Kidney glomerular epithelial cell (primary cell): ENCODE measurements at places on chromosomes 11 and 22.

GRCh38 chr11:8049084-8049483, 31.9 kb upstream of the TUB start:
- no peak for DNase-seq

DNA sequence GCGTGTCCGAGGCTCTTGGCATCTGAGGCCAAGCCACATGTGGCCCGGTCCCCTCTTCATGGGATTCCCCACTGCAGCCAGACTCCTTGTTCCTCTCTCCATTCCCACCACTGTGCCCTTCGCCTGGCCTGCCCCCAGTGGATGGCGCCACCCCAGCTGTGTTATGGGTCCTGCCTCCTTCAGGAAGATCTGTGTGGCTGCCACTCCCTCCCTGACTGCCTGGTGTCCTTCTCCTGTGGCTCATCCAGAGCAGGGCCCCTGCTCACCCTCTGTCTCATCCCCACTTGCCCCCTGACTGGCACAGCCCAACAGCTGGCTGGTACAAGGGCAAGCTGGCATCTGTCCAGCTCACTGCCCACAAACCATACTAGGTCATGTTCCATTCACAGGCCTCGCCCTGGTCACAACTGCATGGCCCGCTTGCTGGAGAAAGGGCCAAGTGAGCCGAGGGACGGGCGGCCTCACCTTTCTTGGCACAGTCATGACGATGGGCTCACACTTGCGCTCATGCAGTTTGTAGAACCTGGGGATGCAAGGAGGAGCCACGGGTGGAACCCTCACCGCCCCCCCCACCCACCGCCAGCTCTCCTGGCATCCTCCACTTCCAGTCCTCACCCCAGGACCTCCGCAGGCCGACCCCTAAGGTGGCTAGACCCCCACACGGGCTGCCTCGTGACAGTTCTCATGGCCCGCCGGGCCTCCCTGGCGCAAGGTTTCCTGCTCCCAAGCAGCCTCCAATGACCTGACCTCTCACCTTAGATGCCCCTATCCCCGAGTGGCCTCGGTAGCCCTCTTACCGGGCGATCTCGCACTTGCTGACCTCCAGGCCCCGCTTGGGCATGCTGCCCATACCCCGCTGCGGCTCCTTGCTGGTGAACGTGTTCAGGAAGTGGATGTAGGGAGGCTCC, 2.1 kb upstream of the PTPRCAP start:
- no peak for DNase-seq

GRCh38 chr11:131600628-131601027, 230.2 kb downstream of the NTM start:
- no peak for DNase-seq

- DNase-seq: no peak
These were observed 60.8 kb downstream of the MYO7A start for GRCh38 chr11:77188633-77189491.

DNA sequence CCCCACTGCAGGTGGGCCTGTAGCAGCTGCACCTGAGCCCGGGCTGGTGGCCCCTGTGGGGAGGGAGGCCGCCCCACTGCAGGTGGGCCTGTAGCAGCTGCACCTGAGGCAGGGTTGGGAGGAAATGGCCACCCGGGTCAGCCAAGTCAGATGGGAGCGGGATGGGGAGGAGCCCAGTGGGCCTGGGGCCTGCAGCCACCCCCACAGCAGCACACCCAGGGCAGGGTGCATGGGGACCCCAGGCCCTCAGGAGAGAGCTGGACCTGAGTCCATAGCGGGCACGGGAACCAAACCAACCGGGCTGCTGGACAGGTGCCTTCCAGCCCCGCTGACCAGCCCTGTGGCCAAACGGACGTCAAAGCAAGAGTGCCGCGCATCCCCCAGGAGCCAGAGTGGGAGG, 61.7 kb downstream of the BRD1 start:
- DNase-seq: no peak

GRCh38 chr11:85472953-85473352, 154.2 kb downstream of the DLG2 start:
- DNase-seq: no peak

DNA sequence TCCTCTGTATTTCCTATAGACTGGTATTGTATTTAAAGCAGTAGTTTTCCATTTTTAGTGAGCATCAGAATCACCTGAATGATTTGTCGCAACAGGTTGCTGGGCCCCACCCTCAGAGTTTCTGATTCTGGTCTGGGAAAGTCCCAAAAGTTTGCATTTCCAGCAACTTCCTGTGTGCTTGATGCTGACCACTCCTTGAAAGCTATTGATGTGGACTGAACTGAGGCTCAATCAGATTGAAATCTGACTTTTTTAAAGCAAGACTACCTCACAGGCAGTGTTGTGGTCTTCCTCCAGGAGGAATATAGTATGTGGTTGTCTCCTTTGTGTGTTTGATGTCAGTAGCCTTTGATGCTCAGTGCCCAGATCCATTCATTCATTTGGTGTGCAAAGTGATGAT, 17.2 kb upstream of the MPZL2 start:
- no peak for DNase-seq

DNA sequence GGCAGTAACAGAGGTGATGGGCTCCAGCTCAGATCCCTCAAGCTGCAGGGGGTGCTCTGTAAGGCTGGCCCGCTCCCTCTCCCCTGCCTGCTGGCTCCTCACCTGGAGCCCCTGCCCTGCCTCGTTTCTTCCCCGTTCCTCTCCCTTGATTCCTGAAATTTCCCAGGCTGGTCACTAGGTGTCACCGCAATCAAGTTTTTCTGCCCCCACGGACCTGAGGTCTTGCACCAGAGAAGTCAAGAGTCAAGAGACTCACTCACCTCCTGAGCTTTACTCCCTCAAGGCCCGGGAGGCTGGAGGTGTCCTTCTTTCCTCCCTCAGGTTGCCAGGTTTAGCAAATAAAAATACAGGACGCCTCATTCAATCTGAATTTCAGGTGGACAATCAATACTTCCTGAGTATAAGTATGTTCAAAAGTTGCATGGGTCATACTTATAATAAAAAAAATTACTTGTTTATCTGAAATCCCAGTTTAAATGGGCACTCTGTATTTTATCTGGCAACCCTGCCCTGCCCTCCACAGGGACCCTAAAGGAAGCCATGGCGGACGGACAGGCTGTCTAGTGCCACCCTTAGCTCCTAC, 69.2 kb downstream of the SCUBE1 start:
- DNase-seq: peak; percentile 21

DNA sequence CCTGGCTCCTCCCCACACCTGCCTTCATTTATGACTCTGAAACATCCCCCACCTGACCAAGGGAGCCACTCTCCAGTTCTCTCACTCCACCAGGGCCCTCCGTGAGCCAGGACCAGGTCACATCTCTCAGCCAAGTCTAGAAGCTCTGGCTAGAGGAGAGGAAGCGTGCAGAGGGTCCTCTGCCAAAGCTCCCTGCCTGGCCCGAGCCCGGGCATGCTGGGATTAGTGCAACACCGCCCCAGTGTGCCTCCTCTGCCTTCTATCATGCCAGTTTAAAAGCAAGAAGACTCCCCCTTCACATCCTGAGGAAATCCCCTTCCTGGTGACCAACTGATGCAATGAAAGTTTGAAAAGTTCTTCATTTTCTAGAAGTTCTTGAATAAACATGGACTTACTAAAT, 23.5 kb downstream of the TP53AIP1 start:
- no peak for DNase-seq

DNA sequence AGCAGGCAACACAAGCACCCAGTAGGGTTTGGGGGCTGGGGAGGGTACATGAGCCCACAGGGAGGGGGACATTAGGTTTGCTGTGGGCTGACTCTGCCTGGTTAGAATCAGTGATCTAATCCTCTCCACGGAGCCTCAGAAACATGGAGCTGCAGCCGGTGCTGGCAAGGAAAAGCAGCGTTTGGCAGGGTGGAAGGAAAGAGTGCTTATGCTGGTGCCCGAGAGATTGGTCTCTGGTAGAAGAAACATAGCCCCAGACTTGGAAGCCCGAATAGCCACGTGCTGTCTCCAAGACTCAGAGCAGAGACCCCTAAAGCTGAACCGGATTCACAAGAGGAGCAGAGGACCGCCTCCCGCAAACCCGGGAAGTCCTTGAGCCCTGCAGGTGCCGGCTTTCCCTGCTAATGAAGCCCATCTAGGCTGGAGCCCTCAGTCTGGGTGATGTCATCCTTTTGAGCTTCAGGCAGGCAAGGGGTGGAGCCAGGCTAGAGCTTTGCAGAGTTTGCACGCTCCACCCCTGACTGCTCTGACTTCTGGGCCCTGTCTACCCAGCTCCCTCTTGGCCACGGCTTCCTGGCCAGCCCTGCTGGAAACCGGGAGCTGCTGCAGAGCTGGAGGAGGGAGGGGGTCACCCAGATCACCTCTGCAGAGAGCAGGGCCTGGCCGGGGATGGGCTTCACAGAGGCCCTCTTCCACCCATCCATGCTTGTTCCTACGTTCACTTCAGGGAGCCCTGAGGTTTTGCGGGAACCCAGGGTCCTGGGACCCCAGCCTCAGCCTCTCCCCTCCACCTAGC, 35.0 kb upstream of the JAM3 start:
- peak; percentile 90 for DNase-seq

DNA sequence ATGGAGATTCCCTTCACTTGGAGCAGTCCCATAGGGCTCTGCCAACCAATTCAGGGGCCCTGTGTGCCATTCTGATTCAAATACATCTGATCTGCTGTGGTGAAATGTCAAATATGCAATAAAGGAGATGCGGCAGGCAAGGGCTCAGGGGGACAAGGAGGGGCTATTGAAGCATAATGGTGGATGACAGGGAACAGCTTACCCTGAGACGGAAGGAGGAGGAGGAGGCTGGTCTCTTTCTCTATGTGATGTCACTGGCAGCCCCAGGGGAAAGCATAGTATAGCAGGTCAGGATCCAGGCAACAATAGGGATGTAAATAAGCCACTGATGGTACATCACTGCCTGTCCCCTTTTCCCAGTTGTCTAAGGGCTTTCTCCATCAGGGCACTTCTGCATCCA, 350.9 kb upstream of the SYN3 start:
- no peak for DNase-seq

GRCh38 chr11:64878223-64878493, 263 bp downstream of the EHD1 start:
- DNase-seq: no peak

DNA sequence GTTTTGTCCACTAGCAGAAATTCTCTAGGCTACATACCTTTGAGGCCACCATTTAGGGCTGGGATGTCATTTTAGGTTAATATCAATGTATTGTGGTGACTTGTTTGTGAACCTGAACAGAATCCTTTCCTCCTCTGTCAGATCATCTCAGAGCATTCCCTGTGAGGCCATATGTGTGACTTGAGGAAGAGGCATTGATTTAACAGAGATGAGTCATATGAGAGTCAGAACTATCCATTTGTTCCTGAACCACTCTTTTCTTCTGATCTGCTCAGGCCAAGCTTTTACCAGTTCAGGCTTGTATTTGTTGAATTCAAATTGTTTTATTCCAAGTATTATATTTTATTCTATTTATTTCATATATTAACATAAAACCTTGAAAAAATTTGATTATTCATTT, 6.9 kb upstream of the OR4C6 start:
- no peak for DNase-seq

DNA sequence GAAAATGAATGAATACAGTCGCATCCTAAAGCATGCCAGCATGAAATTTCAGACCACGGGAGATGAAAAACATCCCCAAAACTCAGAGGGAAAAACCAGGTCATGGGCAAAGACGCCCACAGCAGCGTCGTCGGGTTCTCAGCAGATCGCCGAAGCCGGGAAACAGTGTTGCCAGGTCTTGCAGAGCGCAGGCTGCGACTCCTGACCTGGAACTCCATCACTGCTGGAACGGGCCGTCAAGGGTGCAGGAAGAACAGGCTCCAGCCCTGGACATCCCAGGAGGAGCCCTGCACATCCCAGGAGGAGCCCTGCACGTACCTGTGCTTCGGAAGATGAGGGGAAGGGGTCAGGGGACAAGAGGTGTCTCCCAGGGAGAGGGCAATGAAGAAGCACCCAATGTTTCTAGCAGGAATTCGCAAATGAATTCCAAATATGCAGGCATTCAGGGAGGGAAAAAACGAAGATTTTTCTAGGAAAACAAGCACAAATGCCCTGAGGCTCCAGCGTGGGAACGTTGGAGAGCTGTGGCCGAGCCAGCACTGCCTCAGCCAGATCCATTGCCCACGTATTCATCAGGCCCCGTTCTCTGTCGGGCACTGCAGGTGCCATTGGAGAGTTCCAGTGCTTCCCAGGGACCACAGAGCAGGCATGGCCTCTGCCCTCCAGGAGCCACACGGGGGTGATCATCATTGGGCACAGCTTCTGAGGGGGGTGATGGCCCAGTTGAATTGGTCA, 1110.4 kb downstream of the BRD1 start:
- DNase-seq: no peak

DNA sequence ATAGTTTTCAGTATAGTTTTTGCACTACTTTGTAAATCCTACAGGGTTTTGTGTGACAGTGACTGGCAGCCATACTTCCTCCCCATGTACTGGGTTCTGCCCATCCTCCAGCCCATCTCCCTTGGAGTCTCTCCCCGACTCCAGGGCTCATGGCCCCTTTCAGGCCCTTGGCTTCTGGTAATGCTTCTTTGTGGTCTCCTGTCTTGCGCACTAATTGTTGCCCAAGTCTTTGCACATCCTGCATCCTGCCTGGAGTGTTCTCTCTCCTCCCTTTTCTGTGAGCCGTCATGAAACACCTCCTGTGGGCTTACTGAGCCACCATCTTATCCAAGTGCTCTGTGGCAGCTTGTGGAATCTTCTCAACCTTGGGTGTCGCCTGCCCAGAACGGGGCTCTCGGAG, 11.4 kb upstream of the KCNQ1OT1 start:
- no peak for DNase-seq

GRCh38 chr11:43212279-43212678, 99.5 kb upstream of the API5 start:
- DNase-seq: no peak

- peak; percentile 90 for DNase-seq
These were observed 174.7 kb downstream of the RRAS2 start for GRCh38 chr11:14184028-14184940.

DNA sequence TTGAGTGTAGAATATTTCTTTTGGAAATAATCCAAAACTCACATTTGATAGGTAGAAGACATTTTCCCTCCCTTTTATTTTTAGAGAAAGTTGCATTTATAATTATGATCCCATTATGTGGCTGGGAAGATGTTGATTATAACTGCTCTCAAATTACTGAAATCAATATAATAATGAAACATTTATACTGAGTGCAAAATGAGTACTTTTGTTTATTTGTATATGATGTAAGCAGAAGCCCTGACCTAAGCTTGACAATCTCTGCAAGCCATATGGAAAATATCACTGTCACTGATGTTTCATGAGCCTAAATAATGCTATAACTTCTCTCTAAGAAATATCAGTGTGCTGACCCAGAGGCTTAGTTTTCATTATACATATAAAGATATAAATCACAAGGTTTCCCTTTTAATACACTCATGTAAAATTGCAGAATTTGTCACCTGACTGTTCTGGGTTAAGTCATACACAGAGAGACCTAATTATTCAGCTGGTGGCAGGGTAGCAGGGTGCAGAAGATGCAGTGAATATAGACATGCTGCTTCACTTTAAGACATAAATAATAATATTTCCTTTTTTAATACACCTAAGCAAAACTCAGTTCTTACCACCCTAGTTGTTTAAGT, 99.2 kb downstream of the BBOX1 start:
- no peak for DNase-seq

GRCh38 chr11:129996113-129996870, 6.3 kb downstream of the PRDM10 start:
- no peak for DNase-seq

GRCh38 chr22:23862103-23862502, 4.4 kb downstream of the SLC2A11 start:
- DNase-seq: peak; percentile 1
